ENCODE measurements at places on chromosomes 1 and 21.

- no peak for DNase-seq
Observed at GRCh38 chr1:230643908-230644307, 1.6 kb downstream of the COG2 start.

GRCh38 chr1:77557053-77557452 is 125.4 kb downstream of the ZZZ3 start:
- DNase-seq, result no peak

GRCh38 chr1:40951943-40952743 is 27.4 kb upstream of the CTPS1 start:
- peak; percentile 82 for DNase-seq

DNA sequence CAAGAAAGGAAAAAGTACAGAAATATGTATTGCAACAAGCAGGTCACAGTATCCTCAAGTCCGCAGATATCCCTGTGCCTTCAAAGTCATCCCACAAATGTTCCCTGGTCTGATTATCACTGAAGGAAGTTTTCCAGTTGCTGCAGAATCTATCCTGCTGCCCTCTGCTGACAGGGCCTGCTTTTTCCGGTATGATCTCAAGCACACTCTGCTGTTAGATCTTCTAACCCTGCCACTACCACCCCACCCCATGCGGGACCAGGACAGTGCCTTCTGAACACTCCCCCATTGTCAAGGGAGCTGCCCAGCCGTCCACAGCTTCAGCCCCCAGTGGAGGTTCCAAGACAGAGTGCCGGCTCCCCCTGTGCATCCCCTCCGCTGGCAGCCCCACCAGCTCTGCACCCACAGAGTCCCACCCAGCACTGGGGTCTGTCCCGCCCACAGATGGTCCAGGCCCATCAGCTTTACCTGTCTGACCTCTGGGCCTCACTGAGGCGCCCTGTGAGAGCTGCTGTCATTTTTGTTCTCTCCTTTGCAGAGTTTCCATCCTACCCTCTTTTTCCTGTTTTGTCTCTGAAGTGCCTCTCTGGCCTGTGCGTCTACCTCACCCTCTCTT is 27.9 kb downstream of the FAM163A start:
- DNase-seq, result no peak

DNA sequence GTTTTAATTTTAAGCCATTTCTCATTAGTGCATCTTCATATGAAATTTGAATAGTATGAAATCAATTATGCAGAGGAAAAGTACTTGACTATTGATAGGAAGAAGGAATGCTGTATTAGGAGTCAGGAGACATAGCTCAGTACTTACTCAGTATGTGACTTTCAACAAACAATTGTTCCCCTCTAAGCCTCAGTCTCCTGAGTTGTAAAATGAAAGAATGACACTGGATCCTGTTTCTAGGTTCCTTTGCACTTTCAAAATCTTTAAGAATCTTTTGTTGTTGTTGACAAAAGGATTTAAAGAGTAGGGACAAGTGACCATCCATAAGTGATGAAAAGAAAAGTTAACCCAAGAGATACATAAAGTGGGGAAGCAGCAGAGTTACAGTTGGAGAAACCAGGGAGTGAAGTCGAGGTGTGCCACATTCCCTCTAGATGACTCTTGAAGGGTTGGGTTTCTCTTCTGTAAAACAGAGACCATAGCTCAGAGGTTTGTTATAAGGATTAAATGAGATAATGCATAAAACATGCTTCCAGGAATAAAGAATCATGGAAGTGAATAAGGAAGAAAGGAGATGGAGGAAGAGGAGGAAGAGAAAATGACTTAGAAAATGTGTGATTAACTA is 105.7 kb upstream of the KCNJ15 start:
- DNase-seq, result no peak
